ENCODE measurements at places on chromosomes 2 and 18.

GRCh38 chr2:219765231-219765911 lies 137.9 kb downstream of the SLC4A3 start:
- no peak for DNase-seq

DNA sequence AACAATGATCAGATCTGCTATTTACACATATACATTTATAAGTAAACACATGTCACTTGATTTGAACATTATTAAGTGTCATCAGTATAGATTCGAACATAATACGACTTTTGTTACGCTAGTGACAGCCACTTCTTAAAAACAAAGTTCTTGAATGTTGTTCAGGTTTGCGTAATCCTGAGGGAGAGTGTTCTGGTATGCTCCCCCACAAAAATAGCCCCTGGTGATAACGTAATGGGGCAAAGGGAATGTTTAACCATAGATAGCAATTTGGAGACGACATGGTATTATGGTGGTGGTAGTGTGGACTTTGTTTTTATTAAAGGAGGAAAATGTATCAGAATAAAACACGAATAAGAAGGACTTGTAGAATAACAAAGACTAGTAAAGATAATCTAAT lies 90.6 kb downstream of the PLEKHM3 start:
- no peak for DNase-seq

DNA sequence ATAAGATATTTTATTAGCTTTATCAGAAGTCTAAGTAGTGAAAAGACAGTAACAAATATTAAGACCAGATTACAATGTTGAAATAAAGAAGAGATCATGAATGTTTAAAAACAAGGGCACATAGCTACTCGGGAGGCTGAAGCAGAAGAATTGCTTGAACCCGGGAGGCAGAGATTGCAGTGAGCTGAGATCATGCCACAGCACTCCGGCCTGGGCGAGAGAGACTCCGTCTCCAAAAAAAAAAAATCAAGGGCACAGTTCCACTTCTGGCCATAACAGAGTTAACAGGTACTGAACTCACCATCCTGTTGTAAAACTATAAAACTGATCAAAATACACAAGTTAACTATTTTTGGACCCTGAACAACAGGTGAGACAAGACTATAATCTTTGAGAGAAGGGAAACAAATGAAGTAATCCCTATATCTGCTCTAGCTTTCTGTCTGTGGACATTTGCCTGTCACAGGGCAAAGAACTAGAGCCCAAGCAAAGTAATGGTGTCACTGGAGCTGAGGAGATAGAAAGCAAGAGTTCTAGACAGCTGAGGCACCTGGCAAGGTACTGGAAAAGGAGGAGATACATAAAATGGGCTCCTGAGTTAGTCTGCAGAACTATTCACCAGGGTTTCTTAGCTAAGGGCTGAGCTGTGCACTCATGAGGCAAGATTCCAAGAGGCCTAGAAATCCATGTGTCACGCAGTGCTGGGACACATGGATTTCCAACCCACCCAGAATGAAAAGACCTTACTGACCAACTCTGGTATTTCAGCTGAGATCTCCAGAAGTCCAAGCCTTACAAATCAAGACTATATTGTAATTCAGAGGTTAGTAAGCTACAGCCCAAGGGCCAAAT lies 15.2 kb downstream of the MMADHC start:
- DNase-seq, result no peak

GRCh38 chr2:190088917-190089316 lies 26.4 kb upstream of the MSTN start:
- DNase-seq, result peak; percentile 61

- no peak for DNase-seq
Observed at GRCh38 chr2:226600184-226600583, 199.4 kb downstream of the IRS1 start.
